Esophagus squamous epithelium (tissue), 5 donors: ENCODE measurements at places on chromosomes 4 and X.

- DNase-seq: no peak
Measured at GRCh38 chrX:40440866-40441265, 139.9 kb upstream of the ATP6AP2 start.

GRCh38 chrX:149495573-149496071 lies 9.5 kb downstream of the IDS start:
- DNase-seq: no peak

DNA sequence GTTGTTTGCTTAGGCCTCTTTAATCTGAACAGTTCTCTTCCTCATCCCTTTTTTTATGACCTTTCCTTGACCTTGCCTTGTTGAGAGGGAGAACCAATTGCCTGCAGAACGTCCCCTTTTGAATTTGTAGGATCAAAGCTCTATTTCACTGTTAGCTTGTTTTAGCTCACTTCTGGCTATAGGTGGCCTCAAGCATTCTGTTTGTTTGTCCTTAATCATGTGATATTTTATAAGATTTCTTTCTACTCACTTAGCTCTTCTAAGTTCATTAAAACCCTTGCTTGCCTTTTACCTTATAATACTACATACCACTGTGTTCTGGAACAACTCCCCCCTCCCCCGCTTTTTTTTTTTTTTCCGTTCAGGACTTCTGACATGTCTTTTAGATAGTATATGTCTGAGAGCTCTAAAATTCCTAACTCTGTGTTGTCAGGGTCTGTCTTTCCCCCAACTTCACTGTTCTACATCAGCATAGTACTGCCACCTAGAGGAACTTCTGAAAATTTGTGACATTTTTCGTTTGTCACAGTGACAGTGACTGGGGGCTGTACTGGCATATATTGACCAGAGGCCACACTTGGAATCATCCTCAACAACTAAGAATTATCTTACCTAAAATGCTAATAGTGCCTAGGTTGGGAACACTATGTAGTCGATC lies 128.5 kb downstream of the LARP7 start:
- no peak for DNase-seq

DNA sequence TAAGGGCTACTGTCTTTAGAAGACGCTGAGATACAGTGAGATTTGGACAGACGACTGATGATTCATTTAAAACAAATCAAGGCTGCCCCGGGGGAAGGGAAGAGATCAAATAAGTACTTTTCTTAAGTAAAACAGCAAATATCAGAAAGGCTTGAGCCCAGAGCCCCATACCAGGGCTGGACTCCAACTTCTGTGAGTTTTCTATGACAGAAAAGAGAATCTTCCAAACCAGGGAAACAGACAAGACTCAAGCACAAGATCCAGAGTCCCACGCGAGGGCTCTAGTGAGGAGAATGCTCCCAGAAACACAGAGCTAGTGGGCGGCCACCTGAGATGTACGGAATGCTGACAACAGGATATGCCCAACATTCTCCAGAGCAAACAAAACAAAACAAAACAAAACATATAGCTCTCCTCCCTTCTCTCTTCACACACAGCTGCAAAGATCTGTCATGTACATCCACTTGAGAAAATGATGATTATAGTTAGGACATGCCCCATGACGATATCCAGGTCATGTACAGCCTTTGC lies 13.1 kb downstream of the ACSL1 start:
- no peak for DNase-seq

DNA sequence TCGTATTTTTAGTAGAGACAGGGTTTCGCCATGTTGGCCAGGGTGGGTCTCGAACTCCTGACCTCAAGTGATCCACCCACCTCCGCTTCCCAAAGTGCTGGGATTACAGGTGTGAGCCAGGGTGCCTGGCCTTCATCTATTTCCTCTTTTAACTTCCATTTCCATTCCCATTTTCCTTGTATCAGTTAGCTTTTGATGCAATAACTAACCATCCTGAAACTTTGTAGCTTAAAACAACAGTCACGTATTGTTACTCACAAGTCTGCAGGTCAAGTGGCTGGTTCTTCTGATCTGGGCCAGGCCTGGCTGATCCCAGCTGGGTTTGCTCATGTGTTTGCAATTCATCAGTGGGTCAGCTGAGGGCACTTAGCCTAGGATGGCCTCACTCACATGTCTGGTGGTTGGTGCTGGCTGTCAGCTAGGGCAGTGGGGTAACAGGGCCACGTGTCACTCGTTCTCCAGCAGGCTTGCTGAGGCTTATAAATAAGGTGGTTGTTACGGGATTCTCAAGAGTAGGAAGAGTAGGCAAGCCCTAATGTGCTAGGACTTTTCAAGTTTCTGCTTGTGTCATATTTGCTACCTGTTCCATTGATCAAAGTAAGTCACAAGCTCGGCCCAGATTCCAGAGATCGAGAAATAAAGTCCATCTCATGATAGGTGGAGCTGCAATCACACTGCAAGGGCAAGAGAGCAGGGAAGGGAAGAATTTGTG lies 88.2 kb downstream of the SOWAHB start:
- DNase-seq: no peak

DNA sequence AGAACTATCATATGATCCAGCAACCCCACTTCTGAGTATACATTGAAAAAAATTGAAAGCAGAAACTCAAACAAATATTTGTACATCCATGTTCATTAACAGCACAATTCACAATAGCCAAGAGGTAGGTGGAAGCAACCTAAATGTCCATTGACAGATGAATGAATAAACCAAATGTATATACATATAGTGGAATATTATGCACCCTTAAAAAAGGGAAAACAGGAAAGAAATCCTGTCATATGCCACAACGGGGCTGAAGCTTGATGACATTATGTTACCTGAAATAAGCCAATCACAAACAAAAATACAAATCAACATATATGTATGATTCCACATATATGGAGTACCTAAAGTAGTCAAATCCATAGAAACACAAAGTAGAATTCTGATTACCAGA lies 68.0 kb downstream of the ZAR1 start:
- no peak for DNase-seq
